D341Med (cell line): ENCODE measurements at places on chromosomes 13 and 19.

DNA sequence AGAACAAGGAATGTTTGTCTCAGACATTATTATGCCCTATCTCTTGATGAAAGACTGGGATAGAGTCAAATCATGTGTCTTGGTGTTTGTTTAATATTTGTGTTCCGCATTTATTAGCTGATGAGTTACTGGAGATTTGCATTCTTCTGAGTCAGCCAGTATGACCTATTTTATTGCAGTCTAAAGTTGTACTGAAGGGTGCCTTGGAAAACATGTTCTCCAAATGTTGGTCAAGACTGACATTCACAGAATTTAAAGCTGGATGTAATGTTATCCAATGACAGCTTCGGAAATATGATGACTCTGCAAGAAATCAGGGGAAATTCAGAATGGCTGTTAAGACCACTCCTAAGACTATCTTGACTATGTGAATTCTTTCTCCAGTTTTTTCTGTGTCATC, 134.0 kb downstream of the KCNRG start:
- DNase-seq: no peak

GRCh38 chr13:106701771-106702341, 133.9 kb upstream of the ARGLU1 start:
- DNase-seq: no peak

- DNase-seq: no peak
Measured at GRCh38 chr19:45947926-45948325, 25.7 kb downstream of the NOVA2 start.

GRCh38 chr13:111213964-111214726, 99.0 kb downstream of the ARHGEF7 start:
- no peak for DNase-seq

GRCh38 chr13:75345193-75345592, 136.8 kb downstream of the TBC1D4 start:
- no peak for DNase-seq

DNA sequence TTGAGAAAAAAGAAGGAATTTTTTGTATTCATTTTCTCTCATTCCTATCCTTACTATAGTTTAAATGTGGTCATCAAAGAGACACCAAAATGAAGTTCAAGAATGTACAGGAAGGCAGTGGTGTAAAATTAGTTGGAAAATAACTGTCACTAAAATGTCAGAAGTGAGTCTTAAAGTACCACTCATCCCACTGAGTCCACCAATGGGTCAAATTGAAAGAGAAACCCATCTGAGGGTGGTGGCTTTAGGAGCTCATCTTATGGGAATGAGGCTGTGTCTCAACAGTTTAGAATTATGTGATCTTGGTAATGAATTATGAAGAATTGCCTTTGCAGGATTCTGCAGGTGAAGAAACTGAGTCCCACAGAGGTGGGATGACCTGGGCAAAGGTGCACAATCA, 403.5 kb downstream of the FGF9 start:
- DNase-seq: no peak
